ENCODE measurements at places on chromosomes 11 and 22.
A peak's percentile ranks its signal among the peaks of the same experiment; 100 is the strongest.

DNA sequence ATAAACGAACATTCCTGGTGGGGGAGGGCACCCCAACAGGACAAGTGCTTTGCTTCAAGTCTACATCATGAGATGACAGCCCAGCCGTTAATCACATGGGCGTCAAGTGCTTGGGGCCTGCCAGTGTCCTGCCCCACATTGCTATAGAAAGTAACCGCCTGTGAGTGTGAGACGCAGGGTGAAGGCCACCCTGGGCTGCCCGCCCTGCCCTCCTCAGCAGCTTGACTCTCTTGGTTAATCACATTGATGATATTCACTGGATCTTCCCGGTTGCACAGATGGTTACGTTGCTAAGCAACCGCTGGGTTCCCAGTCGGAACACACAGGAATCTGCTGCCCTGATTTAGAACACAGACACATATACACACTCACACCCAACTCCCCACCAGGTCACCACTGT, 79.3 kb downstream of the CTTN start:
- no peak for DNase-seq

GRCh38 chr22:25992331-25992730, 176.9 kb upstream of the SEZ6L start:
- DNase-seq: no peak

- DNase-seq: no peak
These were observed 14.3 kb downstream of the OR2AG2 start for GRCh38 chr11:6757373-6757967.

- no peak for DNase-seq
These were observed 20.5 kb upstream of the VWA5A start for GRCh38 chr11:124094731-124095130.

DNA sequence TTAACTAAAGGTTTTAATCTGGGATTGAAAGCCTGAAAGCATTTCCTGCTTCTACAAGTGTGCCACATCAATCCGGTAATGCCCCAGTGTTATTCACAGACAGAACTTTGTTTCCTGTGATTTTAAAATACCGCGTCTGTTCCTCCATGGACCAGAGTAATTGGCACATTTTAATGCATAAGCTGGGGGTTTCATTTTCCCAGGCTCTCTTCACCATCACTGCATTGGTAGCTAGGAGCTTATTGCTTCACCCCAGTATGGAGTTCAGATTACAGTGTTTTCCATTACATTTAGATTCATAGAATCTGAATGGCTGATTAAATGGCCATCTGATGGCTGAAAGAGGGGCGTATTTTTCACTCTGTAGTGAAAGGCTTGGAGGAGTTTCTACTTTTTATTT, 25.7 kb upstream of the CRTAM start:
- DNase-seq: no peak

- DNase-seq: peak; percentile 84
These were observed 93.5 kb downstream of the COMMD9 start for GRCh38 chr11:36195496-36196354.

- DNase-seq: no peak
These were observed 49.6 kb downstream of the CECR2 start for GRCh38 chr22:17418890-17419324.

DNA sequence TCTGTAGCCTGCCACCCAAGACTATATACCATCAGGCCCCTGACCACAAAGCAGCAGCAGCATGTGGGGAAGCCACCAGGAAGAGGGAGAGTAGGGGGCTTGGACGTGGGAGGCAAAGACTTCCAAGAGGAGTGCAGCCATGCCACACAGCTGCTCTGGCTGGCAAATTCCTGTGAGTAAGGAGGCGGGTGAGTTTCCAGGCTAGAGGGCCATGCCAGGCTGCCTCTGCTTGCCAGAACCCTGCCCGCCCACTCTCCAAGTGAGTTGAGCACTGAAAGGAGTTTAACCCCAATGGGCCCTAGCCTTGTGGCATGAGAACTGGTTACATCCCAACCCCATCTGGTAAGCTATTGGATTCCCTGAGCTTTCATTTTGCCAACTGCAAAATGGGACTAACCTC, 4.7 kb upstream of the DGAT2 start:
- DNase-seq: no peak

DNA sequence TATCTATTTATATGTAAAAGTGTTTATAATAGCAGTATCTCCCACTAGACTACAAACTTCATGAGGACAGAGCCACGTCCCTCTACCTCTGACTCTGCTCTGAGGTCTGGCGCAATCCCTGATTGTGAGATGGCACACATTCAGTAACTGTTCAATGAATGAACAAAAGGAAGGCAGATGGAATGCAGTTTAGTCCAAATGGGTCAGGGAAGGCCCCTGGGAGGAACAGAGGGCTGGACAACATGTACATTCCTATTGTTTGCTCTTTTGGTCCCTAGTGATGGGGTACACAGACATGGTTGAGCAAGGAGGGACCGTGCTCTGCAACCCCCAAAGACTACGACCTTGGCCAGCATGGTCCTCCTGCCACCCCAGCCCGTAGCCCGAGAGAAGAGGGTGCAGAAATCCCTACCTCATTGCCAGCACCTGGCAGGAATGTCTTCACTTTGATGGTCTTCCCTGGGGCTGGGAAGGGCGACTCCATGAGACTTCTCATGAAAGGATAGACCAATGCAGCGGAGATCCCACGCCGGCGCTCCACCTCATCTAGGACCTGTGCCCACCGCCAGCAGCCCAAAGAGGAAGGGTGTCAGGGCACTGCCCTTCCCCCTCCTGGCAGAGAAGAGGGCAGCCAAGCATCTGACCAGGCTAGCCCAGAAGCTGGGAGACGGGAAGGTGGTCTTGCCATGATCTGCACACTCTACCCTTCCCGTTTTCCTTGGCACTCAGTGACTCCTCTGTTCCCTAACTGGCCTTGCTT, 24.3 kb downstream of the RPL27A start:
- no peak for DNase-seq

DNA sequence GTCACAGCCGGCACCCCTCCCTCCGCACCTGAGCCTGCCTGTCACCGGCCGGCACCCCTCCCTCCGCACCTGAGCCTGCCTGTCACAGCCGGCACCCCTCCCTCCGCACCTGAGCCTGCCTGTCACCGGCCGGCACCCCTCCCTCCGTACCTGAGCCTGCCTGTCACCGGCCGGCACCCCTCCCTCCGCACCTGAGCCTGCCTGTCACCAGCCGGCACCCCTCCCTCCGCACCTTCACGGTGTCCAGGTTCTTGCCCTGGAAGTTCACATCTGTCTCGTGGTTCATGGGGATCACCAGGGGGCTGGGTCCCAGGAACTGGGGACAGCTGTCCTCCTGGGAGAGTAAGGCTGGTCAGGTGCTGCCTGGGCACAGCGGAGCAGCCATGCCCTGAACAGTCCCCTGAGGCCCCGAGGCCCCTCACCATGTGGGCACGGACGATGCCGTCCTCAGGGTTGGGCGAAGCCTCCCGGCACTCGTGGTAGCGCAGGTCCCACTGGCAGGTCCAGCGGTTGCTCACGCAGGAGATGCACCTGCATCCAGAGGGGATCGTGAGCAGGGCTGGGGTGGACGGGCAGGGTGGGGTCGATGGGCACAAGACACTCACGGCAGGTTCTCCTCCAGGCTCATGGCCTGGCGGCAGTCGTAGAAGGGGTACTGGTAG, 15.5 kb upstream of the MAPK11 start:
- DNase-seq: no peak

DNA sequence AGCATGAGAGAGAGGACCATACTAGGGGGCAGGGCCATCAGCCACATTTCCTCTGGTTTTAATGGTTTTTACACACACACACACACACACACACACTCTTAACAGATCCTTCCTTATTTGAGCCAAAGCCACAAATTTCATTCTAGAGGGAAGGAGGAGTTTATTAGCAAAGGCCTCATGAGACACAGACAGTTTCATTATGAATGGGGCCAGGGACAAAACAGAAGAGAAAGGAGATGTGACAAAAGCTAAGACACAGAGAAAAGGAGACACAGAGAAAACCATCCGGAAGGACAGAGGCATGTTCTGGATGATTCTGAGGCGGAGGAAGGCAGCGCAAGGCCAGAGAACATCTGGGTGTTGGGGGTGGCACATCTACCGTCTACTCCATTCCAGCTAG, 32.2 kb upstream of the ARFGAP3 start:
- no peak for DNase-seq

DNA sequence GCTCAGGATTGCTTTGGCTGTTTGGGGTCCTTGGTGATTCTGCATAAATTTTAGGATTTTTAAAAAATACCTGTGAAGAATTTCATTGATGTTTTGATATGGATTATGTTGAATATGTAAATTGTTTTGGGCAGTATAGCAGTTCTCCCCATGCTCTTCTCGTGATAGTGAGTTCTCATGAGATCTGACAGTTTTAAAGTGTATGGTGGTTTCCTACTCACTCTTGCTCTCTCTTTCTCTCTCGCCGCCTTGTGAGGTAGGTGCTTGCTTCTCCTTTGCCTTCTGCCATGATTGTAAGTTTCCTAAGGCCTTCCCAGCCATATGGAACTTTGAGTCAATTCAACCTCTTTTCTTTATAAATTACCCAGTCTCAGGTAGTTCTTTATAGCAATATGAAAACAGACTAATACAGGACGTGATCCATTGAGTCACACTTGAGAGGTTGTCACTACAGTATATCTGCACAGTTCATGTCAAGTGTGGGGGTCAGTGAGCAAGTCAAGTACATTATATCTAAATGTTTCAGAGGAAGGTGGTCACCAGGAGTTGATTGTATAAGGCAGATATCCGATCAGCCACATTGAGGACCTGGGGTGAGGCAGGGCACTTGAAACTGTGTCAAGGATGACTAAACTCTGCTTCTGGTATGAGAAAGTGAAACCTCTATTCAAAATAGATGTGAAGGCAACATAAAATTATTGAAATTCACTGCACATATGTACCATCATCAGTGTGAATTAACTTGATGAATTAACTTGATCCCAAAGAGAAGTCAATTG, 70.7 kb upstream of the CCDC179 start:
- no peak for DNase-seq

GRCh38 chr22:20863366-20863765, 4.6 kb downstream of the SNAP29 start:
- no peak for DNase-seq

GRCh38 chr22:28899199-28899853, 16.0 kb downstream of the ZNRF3 start:
- no peak for DNase-seq

- DNase-seq: no peak
These were observed 5.2 kb downstream of the SBF1 start for GRCh38 chr22:50469377-50470305.

DNA sequence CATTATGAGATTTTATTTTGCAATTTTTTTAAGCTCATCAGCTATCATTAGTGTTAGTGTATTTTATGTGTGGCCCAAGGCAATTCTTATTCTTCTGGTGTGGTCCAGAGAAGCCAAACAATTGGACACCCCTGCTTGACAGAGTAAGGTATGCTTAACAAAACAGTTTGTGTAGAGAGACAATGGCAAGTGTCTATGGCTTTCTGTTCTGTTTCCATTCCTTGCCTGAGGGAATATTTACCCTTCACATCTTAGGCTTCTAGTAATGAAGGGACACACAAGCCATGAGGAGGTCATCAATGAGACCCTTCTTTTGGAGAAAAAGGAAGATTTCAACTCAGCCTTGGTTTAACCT, 1278.4 kb upstream of the TENM4 start:
- no peak for DNase-seq

DNA sequence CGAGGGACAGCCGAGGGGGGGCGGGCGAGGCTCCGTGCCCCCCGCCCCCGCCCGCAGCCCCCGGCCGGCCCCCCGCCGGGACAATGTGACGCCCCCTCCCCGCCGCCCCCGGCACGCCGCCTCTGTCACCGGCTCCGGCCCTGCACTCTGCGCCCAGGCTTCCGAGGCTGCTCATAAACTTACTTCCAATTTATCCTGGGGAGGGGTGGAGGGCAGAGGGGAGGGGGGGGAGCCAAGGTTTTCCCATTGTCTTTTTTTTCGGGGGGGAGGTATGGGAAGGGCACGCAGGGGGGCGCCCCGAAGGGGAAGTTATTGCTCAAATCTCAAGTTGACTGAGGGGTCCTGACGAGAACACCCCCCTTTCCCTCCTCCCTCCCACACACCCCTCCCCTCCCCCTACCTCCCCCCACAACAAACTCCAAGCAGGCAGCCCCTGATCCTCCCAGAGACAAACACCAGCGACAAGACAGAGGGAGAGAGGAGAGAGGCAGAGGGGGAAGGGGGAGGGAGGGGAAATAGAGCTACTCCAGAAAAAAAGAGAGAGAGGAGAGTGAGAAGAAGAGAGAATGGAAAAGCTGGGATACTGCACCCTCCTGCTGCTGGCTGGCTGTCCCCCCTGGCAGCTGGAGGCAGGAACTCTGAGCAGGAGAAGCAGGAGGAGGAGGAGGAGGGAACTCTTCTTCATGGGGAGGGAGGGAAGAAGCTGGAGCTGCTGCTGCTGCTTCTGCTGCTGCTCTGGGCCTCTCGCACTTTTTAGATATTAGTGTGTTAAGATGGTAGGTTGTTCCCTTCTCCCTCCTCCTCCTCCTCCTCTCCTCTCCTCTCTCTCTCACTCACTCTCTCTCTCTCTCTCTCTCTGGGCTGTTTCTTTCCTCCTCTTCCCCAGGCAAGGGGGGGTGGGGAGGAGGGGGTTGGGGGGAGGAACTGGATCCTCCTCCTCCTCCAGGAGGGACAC, 631 bp downstream of the PHF21A start:
- peak; percentile 87 for DNase-seq

DNA sequence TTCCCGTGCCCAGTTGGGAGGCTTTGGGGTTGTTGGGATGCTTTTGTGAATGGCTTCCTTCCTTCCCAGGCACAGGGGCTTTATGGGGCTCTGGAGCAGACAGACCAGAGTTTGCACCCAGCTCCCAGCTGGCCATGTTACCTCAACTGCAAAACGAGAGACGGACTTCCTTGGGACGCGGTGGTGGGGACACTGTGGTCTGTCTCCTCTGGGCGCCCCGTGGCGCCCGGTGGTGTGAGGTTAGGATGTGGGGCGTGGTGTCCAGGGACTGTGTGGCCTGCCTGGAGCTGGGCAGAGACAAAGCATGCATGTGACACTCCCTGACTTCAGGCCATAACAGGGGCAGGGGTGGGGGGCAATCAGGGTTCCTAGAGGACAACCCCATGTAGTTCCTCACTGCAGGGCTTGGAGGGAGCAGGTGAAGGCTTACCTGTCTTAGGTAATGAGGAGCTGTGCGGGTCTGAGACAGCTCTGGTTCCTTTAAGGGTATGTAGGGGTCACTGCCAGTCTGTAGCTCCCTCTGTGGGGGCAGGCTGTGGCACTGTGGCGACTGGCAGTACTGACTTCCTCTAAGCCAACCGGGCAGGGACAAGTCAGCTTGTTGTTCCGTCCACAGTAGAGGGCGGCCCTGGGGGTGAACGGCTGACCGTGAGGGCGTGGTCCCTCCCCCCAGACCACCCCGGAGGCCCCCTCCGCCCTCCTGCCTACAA, 14.4 kb downstream of the KCNQ1 start:
- no peak for DNase-seq

Data from NCI-H446 treated with DMSO at 0.1 percent for 48 hours (cell line).